ENCODE measurements at places on chromosomes 5 and 9.
A peak's percentile ranks its signal among the peaks of the same experiment; 100 is the strongest.

GRCh38 chr5:68950125-68950524, 143.7 kb upstream of the SLC30A5 start:
- DNase-seq, result no peak

DNA sequence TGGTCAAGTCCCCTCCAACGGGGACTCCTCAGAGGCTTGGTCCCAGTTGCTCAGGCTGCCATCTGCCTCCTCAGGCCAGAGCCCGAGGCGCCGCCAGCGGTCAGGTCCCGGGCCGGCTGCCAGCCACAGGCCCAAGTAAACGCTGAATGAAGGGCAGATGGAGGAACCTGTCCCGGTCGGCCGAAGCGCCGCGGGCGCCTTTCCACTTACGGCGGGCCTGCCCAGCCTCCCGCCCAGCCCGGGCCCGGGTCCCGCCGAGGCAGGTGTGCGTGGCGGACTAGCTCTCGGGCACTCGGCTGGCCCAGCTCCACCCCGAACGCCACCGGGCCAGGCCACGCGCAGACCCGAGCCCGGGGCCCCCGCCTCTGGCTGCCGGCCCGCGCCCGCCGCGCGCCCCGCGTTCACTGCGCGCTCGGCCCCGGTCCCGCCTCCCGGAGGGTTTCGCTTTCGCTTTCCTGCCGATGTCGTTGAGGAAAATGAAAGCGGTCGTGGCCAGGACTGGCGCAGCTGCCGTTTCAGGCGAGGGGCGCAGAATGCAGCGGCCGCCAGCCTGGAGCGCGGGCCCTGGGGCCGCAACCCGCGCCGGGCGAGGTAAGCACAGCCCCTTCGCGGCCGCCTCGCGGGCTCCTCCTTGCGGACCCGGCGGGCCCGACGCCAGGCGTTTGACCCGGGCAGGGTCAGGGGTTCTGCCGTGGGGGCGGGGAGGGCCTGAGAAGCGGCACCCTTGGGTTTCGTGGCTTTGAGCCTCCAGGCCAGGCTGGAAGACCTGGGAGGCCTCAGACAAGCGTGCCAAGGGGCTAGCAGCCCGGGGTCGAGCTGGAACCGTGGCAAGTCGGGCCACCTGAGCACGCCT, 41.2 kb downstream of the SLC22A5 start:
- no peak for DNase-seq

DNA sequence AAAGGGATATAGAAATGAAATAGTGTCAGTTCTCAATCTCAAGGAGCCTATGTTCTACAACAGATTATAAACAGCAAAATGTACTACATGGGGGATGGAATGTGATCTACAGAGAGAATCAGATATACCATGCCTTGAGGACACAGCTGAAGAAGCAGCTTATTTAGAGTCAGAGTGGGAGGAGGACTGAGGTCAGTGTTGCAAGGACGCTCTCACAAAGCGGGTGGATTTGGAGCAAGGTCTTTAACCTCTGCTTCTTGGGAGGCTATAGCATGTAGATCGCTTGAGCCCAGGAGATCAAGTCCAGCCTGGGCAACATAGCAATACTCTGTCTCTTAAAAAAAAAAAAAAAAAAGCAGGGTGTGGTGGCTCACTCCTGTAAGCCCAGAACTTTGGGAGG, 32.8 kb upstream of the PLIN2 start:
- DNase-seq, result no peak

- DNase-seq, result no peak
These were observed 35.3 kb downstream of the MPDZ start for GRCh38 chr9:13244181-13244580.

GRCh38 chr5:40483316-40483715, 196.4 kb upstream of the PTGER4 start:
- DNase-seq, result no peak

GRCh38 chr9:69297300-69297980, 27.6 kb upstream of the ENTREP1 start:
- DNase-seq, result no peak

- DNase-seq, result no peak
These were observed 33.4 kb downstream of the SYK start for GRCh38 chr9:90834828-90835595.

GRCh38 chr9:78575771-78576170, 278.8 kb downstream of the PSAT1 start:
- no peak for DNase-seq

DNA sequence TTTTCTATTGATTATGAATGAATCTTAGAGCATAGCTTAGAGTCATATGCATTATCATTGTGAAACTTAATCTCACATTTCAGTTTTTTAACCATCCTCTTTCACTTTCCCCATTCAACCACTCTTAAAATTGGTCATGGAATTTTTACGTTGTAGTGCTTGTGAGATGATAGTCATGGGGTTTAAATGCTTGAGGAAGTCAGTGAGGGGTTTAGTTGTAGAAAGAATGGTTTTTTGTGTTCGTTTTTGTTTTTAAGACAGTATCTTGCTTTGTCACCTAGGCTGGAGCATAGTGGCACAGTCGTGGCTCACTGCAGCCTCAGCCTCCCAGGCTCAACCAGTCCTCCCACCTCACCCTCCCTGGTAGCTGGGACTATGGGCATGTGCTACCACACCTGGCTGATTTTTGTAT, 19.6 kb downstream of the UGCG start:
- no peak for DNase-seq

GRCh38 chr9:98231770-98232478, 23.5 kb downstream of the TBC1D2 start:
- no peak for DNase-seq

DNA sequence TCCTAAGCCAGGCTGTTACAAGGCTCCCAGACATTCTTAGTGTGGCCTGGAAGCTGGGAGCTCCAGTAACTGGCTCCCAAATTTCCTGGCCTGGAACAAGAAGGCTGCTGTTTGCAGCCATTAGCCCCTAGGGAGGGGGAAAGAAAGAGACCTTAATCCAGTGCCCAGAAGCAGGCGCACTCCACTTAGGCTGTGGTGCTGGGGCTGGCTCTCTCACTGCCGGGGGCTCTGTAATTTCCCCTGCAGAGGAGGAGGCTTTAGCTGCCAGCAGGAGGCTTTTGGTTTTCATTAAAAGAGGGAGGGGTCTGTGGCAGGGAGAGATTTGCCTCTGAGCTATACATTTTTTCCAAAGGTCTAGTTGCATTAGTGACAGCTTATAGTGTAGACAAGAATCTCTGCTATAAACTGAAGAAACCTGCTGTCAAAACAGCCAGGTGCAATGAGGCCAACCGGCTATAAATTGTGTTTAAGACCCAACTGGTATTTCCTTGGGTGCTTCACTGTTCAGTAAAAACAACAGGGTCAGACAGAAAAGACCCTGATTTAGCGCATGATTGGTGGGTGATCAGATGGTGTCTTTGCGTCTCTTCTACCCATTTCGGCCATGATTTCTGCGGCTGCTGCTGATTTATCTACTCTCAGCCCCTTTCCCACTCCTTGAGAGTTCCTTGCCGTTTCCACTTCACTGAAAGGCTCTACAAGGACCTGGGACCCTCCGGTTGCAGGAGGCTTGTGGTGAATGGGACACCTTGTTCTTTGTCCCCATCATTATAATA, 254.6 kb downstream of the AOPEP start:
- DNase-seq, result no peak

DNA sequence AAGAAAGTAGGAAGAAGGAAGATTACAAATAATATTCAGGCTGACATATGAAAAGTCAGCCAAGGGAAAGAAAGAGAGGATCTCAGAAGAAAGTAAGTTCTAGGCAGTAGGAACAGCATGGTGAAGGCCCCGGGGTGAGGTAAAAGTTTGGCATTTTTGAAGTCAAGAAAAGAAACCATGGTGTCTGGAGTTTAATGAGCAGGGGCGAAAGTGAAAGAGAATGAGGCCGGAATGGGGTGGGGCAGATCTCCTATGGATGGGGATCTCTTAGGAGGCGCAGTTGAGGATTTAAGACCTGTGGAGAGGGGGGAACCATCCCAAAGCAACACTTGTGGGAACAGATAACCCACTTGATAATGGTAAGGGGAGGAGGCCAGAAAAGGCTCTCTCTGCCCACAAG, 42.3 kb upstream of the SMAD5 start:
- DNase-seq, result no peak

- DNase-seq, result peak; percentile 36
These were observed 31.8 kb upstream of the CKS2 start for GRCh38 chr9:89278997-89279739.

- no peak for DNase-seq
These were observed 67.9 kb downstream of the KIAA1958 start for GRCh38 chr9:112554516-112554915.

DNA sequence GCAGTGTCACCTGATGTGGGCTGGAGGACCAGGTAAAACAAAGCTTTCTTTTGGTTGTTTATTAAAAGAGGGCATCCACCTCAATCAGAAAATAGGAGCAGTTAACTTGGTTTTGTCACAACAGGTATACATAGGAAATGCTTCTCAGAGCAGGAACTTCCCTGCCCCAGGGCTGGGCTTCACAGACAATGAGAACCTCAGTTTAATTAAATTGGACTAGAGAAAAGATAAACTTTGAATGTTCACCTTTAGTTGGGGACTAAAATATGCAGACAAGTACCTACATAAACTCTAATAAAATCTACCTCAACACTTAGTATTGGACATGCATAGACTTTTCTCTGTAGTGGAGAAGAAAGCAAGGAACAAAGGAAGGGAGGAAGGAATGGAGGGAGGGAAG, 392.0 kb downstream of the ENC1 start:
- DNase-seq, result no peak

DNA sequence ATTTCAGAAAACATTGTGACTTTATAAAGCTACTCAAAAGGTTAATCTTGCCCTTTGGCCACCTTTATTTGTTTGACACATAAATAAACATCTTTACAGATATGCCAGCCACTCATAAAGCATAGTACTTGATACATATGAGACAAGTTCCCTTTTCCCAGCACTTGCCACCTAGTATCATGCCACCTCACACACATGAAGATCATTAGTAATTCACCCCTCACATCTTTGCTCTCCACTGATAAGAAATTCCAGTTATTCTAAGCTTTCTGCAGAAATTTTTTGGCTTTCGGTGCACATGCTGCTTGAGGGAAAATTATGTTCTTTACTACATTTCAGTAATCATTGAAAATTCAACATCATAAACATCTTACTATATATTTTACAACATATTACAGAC, 59.1 kb downstream of the DEPDC1B start:
- DNase-seq, result no peak

DNA sequence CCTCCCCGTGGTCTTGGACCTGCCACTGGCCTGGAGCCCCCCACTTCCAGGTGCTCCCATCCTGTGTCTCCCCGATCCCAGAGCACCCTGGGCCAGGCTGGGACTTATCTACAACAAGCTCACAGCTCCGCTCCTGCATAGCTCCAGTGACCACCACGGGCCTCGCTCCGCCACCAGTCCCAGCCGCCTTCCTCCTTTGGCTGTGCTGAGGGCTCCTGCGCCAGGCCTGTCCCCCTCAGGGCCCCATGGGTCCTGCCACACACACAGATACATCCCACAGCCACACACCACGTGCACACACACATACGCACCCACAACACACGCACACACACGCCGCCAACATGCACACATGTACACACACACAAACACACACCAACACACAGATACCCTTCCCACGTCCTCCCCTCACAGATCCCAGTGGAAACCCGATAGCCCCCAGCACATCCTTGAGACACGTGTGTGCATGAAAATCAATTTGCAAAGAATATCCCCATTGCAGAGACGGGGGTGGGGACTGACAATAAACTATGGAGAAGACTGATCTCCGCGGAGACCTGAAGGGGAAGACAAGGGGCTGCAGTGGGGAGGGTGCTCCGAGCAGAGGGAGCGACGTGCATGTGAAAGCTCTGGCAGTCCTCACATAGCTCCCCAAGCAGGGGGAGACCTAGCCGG, 18.5 kb upstream of the LAMC3 start:
- DNase-seq, result no peak

DNA sequence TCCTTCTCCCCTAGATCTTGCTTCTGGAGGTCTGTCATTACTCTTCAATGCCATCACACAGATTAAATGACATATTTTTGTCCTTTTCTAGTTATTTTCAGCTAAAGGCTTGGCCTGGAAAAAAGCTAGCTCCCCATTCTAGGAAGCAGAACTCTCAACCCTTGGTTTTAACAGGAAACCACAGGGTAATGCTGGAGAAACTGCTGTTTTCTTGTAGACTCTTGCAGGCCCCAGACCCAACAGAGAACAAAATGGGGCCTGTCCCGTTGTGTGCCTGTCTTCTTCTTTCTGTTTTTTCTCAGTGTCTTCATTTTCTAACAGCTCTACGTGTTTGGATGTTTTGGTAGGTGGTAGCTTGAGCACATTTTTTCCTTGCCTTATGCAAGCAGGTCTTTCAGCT, 21.5 kb downstream of the DCANP1 start:
- no peak for DNase-seq

DNA sequence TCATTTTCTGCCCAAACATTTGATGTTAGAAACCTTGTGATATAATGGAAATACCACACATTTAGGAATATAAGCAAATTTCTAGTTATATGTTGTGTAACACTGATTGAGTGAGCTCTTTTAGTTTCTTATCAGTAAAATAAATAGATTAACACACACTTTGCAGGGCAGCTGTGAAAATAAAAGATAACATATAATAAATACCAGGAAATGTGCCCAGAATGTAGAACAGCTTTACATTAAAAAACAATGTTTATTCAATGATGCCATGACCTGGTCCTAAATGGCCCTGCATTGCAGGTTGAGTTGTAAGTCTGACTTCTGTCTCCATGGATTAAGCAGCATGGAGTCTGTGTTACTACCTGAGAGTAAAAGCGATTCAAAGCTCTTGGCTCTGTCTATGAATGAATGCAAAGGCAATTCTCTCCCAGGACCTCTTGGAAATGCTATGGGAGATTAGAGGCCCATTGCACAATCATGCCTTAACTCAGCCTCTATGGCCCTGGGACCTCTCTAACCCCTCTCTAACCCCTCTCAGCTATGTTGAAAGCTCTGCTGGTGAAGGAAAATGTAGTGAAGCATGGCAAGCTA, 296.0 kb upstream of the ACTBL2 start:
- no peak for DNase-seq

DNA sequence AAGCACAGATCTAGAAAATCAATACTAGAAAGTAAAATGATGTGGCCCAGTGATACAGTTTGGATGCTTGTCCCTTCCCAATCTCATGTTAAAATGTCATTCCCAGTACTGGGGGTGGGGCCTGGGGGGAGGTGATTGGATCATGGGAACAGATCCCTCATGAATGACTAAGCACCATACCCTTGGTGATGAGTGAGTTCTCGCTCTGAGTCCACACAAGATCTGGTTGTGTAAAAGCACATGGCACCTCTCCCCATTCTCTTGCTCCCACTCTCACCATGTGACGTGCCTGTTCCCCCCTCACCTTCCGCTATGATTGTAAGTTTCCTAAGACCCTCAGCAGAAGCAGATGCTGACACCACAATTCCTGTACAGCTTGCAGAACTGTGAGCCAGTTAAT, 234.2 kb upstream of the CDH6 start:
- no peak for DNase-seq

DNA sequence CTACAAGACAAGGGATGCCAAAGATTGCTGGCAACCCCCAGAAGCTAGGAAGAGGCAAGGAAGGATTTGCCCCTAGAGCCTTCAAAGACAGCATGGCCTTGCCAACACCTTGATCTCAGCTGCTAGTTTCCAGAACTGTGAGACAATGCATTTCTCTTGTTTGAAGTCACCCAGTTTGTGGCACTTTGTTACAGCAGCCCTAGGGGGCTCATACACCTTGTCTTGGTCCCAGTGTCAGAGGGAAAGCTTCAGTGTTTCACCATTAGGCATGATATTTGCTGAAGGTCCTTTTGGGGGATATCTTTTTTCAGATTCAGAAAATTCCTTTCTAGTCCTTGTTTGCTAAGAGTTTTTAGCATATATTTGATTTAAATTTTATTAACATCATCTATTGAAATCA, 3.1 kb upstream of the PPIC start:
- no peak for DNase-seq
